ENCODE measurements at places on chromosomes 7 and 10.

DNA sequence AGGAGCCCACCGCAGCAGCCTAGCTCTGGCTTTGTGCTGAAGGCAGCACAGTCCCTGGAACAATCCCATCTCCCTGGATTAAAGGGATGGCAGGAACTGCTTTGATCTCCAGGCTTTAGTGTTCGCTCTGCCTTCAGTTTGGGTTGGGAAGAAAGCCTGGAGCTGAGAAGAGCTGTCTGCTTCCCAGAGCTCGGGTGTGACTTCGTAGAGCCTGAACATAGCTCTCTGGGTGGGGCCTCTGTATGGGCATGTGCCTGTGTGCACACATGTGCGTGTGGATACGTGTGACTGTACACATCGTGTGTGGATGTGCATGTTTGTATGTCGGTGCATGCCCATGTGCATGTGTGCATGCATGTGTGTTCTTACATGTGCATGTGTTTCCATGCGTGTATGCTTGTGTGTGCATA is 8.7 kb downstream of the ADCY1 start:
- DNase-seq = no peak

DNA sequence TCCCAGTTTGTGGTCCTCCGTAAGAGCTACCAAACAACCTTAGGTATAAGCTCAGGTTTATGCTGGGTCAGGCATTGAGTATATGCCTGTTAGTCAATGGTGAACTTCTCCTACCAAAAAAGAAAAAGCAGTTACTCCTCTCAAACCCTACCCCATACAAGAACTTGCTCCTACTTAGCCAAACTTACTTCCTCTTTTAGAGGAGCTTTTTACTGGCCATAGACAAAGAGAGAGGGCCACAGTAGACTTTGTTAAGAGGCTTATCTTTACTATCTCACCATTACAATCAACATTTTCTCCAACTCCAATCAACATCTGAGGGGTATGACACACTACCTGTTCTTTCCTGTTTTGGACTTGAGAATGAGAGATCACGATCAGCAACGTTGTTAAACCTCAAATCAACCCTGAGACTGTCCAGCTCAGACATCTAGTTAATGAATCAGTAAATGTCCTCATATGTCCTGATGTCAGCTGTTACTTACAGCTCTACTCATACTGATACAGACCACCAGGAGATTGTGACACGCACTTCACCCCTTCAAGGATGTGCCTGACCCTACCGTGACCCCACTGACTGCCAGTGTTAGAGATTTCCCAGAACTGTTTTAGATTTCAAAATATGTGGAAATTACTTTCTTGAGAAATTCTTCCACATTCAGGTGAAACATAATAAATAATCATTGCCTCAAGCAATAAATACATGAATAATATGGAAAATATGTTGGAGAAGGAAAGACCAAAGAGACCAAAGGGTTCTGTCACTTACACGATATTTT is 18.4 kb upstream of the CCDC71L start:
- DNase-seq = no peak

GRCh38 chr10:62243647-62243997 is 25.0 kb downstream of the RTKN2 start:
- DNase-seq = no peak

DNA sequence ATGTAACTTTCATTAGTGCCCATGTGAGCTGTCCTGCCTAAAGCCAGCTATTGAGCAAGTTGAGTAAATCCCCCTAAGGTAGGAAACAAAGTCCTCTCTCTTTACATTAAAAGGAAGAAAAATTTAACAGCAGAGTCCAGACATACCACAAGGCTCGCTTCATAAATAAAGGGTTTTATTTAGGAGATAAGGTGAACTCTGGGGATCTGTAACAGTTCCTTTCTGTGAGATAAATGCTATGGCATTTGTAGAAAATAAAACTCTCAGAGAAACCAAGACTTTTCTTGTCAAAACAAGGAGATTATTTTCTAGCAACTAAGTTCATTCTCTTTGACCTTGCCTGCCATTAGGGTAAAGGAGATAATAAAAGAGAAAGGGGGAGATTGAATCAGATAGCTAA is 32.3 kb upstream of the LYZL1 start:
- DNase-seq = no peak

- no peak for DNase-seq
Measured at GRCh38 chr7:16930946-16931345, 49.2 kb upstream of the AGR3 start.

DNA sequence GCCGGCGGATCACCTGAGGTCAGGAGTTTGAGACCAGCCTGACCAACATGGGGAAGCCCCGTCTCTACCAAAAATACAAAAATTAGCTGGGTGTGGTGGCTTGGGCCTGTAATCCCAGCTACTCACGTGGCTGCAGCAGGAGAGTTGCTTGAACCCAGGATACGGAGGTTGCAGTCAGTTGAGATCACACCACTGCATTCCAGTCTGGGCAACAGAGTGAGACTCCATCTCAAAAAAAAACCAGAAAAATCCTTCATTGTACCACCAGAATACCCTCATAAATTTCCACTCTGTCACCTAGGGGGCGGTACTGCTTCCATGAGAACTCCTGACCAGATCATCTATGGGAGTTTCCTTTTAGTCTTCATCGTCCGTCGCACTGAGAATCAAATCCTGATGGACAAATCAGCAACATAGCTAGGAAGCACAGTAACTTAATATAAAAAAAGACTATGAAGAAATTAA is 225.8 kb upstream of the KLF14 start:
- no peak for DNase-seq

DNA sequence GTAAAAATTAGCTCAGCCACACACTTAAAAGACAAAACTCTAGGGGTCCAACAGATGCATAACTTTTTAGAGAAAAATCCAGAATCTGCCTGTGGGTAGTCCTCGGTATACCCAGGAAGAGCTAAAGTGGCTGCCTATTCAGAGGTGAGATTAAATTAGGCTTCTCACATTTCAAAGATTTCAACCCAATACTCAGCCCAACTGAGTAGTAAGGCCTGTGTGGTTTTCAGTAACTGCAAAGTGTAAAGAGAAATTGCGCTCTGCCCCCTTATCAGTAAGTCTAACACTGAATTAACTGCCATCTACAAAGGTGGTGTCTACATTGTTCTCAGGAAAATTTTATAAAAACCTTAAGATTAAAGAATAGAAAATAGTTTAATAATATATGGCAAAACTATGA is 88.2 kb downstream of the ELMO1 start:
- DNase-seq = no peak
